Stimulated activated CD8-positive, alpha-beta memory T cell treated with anti-CD3 and anti-CD28 coated beads, Interleukin-15, amount 100 ng/mL, for 48 hours (primary cell): ENCODE measurements at places on chromosomes 1 and 21.

- DNase-seq, result no peak
These were observed 5.1 kb downstream of the COLGALT2 start for GRCh38 chr1:184032306-184032929.

GRCh38 chr1:111515291-111516004 lies 12.0 kb upstream of the ADORA3 start:
- no peak for DNase-seq

DNA sequence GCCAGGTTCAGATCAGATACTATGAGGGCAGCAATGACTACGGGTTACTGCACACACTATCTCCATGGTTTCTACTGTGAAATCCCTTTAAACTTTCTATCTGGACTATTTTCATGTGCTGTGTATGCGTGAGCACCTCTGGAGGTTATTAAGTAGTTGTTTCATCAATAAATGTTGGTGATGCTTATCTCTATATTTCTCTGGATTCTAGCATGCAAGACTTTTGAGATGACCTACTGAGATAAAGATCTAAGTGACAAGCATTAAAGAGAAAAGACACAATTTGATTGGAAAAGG lies 194.0 kb downstream of the NRIP1 start:
- no peak for DNase-seq

GRCh38 chr1:110606657-110607535 lies 738 bp upstream of the KCNA2 start:
- no peak for DNase-seq

GRCh38 chr21:15809065-15809464 lies 79.3 kb downstream of the USP25 start:
- DNase-seq, result no peak

DNA sequence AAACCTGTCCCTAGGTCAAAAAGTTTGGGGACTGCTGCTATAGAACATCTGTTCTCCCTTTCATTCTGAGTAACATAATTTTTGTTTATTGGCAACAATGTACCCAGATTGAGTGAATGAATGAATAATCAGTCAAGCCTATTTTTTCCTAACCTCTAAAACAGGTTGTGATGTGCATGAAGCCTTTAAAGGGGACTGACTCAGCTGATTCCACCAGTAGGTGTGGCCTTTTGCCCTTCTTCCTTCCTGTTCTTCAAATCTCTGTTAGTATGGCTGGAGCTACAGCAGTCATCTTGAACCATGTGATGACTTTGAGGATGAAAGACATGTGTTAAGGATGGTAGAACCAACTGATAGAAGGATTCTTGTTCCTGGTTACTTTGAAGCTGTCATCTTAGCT lies 476.1 kb downstream of the NUF2 start:
- no peak for DNase-seq

DNA sequence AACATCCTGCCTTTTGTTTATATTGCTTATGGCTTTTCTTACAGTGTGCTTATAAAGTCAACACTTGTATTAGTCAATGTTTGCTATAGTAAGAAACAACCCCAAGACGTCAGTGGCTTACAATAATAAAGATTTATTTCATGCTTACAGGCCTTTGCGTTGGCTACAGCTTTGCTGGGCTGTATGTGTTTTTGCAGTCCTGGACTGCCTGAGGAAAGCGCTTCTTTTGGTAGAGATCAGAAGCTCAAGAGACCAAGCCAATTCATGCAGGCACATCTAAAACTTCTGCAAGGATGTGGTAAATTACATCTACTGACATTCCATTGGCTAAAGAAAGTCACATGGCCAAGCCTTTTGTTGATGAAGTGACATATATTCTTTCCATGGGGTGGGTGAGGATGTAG lies 17.5 kb upstream of the PRKAA2 start:
- no peak for DNase-seq

DNA sequence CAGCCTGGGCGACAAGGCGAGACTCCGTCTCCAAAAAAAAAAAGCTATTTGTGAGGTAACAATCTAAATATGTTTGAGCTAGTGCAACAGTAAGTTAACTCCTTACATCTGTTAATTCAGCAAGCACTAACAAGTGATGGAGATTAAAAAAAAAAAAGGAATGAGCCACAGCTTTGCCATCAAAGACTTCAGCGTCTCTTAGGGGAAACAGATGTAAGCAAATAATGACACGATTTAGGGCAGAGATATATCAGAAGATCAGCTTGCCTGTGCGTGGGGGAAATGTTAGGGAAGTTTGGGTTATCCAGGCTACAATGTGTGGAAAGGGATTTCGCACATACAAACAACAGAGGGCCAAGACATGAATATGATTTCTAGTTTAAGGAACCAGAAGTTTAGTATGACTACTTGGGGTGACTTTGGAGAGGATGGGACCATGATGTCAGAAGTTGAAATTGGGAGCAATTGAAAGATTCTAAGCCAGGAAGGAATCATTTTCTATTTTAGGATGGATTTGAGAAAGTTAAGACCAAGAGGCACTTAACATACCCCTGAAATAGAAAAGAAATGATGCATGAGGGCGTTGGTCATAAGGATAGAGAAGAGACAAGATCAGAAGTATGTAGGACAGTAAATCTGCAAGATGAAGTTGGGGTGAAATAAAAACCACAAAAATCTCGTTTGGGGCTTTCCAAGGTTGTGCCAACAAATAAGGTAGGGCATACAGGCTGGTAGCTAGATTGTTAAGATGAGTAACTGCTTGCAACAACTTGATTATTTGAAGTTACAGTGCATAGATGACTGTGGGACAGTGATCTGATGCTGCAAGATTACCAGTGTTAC lies 2.4 kb upstream of the BRWD1 start:
- no peak for DNase-seq

- DNase-seq, result no peak
These were observed 76.3 kb upstream of the BEND5 start for GRCh38 chr1:48853006-48853405.

DNA sequence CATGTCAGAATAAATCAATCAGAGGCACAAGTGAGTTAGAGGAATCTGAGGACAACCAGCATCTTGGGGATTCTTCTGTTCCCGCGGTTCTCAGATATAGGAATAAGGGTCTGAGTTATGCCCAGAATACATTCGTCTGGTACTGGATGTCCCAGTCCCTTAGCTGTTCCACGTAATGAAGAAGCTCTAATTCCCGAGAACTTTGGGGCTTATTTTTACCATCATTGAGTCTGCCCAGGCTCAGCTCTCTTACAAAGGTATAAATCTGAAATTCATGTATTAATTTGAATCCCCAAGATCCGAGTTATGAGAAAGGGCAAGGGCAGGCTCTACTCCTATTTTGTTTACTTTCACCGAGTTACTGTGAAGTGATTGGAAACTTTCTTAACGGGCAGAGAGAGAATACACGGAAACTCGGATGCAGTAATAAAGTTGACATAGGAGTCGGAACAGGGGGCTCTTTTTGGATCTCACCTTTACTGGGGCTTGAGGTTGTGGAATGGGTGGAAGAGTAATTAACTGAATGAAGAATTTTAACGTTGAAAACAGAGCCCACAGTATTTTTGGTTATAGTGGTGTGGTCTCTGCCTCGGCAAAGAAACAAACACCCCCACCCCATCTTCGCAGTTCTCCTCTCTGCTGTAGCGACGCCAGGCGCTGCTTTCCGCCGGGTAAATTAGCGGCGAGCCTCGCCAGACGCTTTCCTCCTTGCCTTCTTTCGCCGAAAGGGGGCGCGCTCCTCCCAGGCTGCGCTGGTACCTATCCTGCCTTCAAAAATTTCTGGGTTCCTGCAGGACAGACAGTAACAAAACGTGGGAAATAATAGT lies 7.1 kb downstream of the PRRX1 start:
- DNase-seq, result no peak

DNA sequence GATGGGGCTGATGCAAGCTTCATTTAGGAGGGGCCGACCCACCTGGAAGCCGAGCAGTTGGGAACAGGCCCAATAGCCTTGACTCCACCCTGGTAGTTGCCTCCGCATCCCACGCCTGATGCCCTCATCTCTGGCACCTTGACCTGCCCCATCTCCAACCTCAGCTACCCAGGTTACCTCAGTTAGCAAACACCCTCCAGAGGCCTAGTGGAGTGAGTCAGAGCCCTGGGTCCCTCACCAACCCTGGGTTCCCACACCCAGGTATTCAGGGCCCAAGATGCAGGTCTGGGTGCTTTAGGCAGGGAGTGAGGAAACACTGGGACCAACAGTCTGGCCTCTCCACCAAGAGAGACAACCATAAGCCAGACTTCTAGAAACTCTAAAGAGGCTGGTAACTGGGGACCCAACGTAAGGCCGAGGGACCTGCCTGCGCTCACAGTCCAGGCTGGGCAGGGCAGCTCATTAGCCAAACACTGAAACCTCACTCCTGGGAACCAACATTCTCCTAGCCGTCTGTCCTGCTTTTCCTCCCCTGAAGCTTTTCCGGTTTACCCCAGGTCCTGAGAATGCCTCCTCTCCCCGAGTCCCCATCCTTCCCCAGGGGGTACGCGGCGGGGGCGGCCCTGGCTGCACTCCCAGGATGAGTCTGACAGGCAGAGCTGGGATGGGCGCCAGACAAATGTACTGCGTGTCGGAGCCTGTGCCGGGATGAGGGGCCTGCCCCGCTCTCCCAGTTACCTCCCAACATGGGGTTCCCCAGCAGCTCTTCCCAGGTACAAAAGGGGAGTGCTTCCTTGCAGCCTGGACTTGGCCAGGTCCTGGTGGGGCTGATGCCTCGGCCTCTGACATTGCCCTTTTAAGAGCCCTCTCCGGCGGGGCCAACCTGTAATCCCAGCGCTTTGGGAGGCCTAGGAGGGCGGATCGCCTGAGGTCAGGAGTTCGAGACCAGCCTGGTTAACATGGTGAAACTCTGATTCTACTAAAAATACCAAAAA lies 8.9 kb upstream of the CELSR2 start:
- no peak for DNase-seq

- DNase-seq, result no peak
These were observed 578 bp upstream of the TRIM62 start for GRCh38 chr1:33182401-33182841.

DNA sequence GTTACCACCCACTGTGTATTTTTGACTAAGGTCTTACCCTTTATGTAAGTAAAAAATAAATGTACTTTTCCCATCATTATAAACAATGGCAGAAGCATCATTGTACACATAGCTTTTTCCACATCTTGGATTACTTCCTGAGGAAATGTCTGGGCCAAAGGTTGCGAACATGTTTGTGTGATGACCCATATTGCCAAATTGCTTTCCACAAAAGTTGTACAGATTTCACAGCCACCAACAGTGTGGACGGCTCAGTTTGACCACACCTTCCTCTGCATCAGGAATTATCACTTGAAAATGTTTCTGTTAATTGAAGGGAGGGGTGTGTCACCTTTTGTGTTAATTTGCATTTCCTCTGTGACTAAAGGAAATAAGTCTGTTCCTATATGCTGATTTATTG lies 25.7 kb downstream of the AKNAD1 start:
- no peak for DNase-seq

DNA sequence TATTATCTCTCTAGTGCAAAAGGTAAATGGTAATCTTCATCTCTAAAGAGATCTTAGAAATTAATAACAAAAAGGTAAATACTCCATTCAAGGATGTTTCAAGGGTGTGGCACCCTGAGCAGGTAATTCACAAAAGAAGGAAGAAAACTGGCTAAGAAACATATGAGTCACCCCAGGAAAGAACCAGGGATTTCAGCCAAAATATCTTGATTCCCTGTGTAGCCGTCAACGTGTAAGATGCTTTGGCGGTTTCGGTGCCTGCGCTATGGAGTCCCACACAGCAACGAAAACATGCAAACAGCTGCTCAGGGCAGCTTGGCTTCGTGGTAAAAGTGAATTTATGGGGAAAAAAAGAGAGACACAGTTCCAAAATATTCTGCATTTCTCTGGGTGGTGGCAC lies 3.7 kb downstream of the ITGB2 start:
- DNase-seq, result no peak

DNA sequence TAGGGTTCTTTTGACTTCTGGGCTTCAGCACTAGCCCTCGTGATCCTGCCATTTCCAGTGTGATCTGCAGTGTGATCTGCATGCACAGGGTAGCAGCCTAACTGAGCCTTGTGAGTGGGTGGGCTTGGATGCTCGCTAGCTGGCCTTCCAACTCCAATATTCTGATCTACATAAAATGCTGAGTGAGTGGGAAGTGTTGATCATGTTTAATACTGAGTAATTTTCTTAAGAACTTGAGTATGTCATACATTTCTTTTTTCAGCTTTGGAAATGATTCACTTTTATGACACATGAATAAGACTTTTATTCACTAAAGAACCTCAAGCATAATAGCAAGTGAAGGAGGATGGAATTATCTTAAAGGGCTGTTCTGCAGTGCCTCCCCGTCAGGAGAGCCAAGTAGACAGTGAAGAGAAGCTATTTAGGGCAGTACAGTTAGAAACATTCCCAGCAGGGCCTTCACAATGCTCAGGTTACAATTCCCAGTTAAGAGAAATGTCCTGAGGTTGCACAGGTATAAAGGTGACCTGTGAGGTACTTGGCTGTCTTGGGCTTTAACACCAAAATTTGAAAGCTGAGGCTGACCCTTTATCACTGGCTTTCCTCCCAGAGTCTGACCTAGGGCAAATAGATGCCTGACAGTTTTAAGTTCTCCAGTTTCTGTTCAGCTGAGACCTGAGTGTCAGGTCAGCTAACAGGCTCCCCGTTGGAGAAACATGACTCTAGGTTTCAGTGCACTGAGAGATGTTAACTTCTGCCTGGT lies 29.1 kb upstream of the LRRC8C start:
- DNase-seq, result no peak

GRCh38 chr1:147046189-147046862 lies 108.2 kb downstream of the NBPF12 start:
- no peak for DNase-seq

GRCh38 chr1:235093696-235094592 lies 34.7 kb downstream of the TOMM20 start:
- DNase-seq, result peak; percentile 58

DNA sequence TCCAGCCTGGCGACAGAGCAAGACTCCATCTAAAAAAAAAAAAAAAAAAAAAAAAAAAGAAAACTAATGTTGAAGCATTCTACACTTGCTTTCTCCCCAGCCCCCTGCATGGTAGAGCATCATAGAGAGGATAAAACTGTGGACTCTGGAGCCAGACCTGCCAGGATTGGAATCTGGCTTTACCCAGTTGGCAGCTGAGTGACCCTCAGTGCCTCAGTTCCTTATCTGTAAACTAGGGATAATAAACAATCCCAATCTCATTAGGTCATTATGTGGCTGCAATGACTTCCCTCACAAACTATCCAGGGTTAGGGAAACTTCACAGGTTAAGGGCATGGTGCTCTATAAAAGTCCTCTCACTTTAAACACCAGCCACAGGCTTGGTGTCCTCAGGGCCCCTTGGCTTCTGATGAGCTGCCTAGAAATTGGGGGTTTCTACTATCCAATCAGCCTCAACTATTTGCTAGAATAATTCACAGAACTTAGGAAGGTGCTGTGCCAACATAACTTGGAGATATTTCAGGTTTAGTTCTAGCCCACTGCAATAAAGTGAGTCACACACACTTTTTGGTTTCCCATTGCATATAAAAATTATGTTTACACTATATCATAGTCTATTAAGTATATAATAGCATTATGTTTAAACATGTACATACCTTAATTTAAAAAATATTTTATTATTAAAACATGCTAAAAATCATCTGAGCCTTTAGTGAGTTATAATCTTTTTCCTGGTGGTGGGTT lies 180.5 kb upstream of the B3GALT2 start:
- no peak for DNase-seq

- no peak for DNase-seq
These were observed 39.2 kb downstream of the MX1 start for GRCh38 chr21:41465176-41465781.
